ENCODE measurements at places on chromosomes 3 and 15.

DNA sequence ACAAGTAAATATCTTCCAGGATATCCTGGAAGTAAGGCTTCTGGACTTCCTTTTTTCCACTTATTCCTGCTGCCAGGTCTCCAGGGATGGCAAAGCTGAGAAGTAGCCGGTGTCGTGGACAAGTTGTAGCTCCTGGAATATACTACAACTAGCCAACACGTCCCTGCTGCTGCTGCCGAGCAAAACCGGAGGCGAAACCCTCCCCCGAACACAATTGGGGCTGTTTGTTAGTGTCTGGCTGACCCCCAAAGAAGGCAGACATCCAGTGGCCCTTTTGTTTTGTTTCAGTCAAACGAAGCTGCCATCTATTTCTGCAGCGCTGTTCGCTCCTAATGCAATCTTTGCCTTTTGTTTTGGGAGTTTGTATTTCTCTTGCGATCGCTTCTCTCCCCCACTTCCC lies 45.3 kb upstream of the EIF5A2 start:
- no peak for DNase-seq

- no peak for DNase-seq
Observed at GRCh38 chr15:66931768-66932633, 133.4 kb upstream of the SMAD3 start.

- no peak for DNase-seq
Observed at GRCh38 chr15:45866616-45867015, 231.8 kb downstream of the SQOR start.

DNA sequence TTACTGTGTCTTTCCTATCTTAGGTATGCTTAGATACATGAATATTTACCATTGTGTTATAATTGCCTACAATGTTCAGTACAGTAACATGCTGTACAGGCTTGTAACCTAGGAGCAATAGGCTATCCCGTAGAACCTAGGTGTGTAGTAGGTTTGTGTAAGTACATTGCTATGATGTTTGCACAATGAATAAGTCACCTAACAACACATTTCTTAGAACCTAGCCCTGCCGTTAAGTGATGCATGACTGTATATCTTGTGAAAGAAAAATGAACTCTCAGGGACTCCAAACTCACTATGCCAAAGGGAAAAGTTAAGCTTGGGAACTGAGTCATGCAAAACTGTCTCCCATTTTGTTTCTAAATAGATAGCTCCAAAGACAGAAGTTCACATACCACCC lies 91.5 kb upstream of the ACP3 start:
- DNase-seq, result no peak

GRCh38 chr3:56862352-56863062 lies 60.8 kb upstream of the ARHGEF3 start:
- DNase-seq, result no peak

- no peak for DNase-seq
Observed at GRCh38 chr3:120263792-120264191, 21.2 kb downstream of the GPR156 start.

- no peak for DNase-seq
Observed at GRCh38 chr3:141537856-141538255, 51.0 kb downstream of the RASA2 start.

GRCh38 chr15:34721802-34722438 lies 32.9 kb downstream of the GJD2 start:
- no peak for DNase-seq

DNA sequence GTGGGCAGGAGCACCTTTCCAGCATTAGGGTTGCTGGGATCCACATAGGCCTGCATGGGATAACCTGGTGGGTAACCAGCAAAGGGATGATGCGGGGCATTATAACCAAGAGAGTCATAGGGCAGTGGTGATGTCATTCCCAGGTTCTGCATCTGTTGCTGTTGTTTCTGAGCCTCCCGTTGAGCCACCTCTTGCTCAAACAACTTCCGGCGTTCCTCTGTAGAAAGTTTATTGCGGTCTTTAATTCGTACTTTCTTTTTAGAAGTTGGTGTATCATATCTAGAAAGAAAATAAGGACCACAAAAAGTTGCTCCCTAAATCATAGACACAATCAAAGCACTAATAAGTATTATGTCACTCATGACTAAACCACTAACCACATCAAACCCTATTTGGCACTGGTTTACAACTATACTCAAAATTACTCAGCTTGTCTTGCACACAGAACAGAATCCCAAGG lies 77.8 kb downstream of the NBEAL2 start:
- no peak for DNase-seq

GRCh38 chr3:193829781-193830180 lies 236.8 kb downstream of the OPA1 start:
- no peak for DNase-seq

GRCh38 chr3:69496856-69497255 lies 111.0 kb upstream of the FRMD4B start:
- no peak for DNase-seq

DNA sequence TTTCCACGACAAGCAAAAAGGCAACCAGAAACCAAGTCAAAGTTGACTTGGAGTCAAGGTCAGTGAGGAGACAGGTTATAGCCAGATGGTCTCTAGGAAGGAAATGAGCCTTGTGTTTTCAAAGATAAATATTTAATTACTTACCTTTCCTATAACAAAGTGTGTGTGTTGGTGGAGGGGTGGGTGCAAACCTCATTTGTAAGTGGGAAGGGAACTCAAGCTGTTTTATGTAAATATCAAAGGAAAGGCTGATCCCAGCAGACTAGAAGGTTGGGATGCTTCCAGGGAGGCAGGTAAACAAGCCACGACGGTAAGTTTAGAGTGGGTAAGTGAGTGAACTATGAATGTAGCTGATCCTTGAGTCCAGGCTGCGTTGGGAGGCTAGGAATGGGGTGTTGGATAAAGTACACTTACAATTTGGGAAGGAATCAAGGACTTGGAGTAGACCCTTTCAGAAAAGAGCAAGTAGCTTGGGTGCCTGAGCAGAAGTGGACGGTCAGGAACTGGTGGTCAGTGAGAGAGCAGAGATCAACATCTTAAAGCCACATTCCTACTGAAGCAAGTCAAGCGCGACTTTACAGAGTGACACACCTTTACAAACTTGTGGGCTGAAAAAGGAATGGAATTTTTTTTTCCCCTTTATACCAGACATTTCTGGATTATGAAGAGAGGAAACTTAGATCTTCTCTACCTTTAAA lies 82.0 kb upstream of the TBL1XR1 start:
- DNase-seq, result no peak

- no peak for DNase-seq
Observed at GRCh38 chr15:34584330-34584668, 848 bp upstream of the GOLGA8B start.

DNA sequence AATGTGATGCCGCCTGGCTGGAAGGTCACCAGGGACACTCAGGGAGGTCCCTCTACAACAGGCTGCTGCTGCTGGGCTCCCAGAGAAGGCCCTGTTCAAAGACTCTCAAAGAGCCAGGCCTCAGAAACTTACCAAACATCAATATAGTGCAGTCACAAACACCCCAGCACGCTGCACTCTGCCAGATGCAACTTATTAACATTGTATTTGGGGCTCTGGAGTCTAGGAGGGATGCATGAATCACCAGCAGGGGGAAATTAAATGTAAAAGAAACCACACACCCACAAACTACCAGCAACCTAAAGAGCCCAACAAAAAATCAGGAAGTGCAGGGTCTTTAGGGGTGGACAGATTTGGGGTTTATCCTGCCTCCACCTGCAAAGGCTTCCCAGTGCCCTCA lies 74.6 kb upstream of the SPATA12 start:
- DNase-seq, result no peak

DNA sequence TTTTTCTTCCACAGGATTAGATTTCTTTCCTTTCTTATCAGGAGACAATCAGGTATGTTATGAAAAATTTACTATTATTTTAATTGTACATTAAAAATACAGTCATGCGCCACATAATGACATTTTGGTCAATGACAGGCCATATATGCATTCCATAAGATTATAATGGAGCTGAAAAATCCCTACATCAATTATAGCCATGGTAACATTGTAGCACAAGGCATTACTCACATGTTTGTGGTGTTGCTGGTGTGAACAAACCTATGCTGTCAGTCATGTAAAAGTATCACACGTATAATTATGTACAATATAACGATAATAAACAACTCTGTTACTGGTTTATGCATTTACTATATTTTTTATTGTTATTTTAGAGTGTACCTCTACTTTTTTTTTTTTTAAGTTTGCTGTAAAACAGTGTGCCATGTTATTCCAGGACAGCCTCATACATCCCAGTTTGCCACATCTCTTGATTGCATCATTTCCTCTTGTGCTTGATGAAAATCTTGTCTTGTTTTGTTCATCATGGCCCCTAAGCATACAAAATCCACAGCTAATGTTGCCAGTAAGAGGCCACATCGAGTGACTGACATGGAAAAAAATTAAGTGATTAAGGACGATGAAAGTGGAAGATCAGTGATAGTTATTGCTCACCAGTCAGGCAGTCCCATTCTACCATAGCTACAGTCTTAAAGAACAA lies 21.4 kb downstream of the CALML4 start:
- DNase-seq, result no peak

DNA sequence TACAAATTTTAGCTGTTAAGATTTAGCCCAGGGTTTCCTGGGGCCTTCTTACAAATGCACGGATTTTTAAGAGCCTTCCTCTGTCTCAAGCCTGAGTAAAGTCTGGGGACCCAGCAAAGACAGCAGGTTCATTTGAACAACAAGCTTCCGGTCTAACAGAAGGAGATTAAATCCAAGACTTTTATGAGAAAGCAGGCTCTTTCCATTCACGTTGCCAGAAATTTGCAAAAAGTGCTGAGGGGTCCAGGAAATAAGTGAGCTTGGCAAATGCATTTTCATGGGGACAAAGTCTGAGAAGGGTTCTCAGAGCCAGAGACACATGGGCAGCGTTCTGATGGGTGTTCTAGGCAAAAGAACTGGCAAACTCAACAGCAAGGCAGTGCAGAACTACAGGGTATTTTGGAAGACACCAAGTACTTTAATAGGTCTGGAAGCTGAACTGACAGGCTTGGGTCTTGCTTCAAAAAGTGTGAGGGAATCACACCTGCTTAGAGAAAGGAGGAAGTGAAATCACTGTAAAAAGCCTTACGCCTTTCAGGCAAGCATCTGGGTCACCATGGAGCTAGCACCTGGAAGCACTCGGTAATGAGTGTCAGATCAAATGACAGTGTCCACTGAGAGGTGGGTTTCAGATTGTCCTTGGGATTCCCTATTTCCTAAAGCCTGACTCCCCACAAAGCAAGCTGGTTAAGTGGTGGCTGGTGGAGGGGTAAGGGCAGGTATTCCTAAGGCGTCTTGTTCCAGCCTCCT lies 115.8 kb upstream of the ARHGEF3 start:
- no peak for DNase-seq

GRCh38 chr15:41407341-41407740 lies 5.0 kb upstream of the NDUFAF1 start:
- DNase-seq, result no peak

DNA sequence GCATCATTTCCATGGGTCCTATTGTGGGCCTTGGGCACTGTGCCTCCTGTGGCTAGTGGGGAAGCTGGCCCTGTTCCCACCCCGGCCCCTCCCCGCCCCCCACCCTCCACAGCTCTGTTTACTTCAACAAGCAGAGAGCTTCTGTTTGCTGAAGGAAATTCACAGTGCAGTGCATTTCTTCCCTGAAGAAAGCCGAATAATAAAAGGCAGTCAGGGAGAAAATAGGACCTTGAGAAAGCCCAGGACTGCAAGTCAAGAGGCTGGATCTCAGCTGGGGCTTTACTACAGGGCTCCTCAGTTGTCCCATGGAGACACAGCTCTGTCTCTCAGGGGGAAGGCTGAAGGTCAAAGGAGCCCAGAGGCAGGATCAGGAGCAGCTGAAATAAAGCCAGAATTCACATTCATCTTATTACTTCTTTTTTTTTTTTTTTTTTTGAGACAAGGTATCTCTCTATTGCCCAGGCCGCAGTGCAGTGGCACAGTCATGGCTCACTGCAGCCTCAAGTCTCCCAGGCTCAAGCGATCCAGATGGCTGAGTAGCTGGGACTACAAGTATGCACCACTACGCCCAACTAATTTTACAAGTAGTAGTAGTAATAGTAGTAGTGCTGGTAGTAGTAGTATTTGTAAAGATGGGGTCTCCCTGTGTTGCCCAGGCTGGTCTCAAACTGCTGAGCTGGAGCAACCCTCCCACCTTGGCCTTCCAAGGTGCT lies 33.0 kb upstream of the LACTB start:
- no peak for DNase-seq

- DNase-seq, result no peak
Observed at GRCh38 chr15:92570391-92570790, 85.2 kb downstream of the FAM174B start.

DNA sequence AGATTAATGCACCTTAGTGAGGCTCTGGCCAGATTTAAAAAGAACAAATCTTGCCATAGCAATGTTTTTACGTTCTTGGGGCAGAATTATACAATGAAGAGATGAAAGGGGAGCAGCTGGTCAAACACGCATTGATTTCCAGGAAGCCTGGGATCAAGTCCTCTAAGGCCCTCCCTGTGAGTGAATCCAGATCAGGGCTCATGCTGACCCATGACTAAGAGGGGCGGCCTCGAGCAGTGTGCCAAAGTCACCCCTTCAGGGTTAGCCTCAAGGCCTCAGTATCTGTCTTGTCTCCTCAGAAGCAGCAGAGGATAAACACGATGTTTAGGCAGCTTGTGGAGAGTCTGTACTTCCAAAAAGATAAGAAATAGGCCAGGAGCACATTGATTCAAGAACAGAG lies 9.3 kb upstream of the RBP1 start:
- DNase-seq, result no peak

- peak; percentile 18 for DNase-seq
Observed at GRCh38 chr3:101803173-101803782, 24.3 kb downstream of the NXPE3 start.

DNA sequence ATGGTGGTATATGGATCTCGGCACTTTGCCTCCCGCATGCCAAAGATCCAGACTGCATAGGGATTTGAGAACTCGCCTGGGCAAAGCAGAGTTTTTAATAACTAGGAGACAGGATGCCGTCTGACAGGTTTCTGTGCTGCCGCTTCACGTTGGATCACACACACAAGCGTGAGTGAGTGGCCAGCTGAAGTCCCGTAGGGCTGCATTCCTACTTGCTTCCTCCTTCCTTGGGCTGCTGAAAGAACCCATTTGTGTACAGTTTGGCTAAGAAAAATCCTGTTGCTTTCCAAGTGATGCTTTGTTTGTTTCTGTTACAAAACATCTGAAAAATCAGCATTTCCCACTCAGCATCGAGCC lies 604.3 kb upstream of the CFAP20DC start:
- no peak for DNase-seq

- no peak for DNase-seq
Observed at GRCh38 chr3:108006077-108006771, 84.6 kb downstream of the CD47 start.

- DNase-seq, result no peak
Observed at GRCh38 chr15:92061511-92062195, 208.1 kb downstream of the SLCO3A1 start.

- no peak for DNase-seq
Observed at GRCh38 chr3:140599496-140599895, 78.4 kb upstream of the TRIM42 start.

DNA sequence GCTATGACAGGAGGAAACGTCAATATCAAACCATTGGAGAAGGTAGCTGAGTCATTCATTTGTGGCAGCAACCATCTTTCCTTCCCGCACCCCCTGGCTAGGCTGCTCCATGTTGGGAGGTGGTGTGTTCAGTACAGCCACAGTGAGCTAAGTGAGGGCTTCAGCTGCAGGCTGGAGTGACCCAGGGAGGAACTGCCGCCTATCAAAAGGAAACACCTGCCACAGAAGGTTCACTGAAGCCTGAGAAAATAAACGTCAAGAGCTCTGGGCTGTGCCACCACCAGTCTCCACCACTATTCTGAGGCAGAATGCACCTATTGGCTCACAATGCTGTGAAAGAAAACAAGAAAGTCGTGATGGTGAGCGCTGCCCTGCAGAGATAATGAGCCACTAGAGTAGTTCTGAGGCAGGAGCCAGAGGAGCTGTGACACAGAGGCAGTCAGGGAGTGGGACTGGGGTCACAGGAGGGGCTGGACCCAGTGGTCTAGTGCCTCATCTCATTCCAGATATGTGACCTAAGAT lies 34.8 kb upstream of the CD47 start:
- no peak for DNase-seq

All from NK-92 treated with Interleukin-12 subunit alpha and Interleukin-12 subunit beta, amount 100 ng/mL, for 24 hours (cell line).